SK-MEL-5 (cell line): ENCODE measurements at places on chromosomes 7 and 10. TPM values are rescaled to one million over a fixed set of nuclear protein-coding genes. Genes with fewer than 3 reads are reported as not detected.

GRCh38 chr10:117306674-117307073, 65.8 kb downstream of the SLC18A2 start:
- DNase-seq, result no peak

- no peak for DNase-seq
Observed at GRCh38 chr10:132139526-132139925, 47.2 kb upstream of the DPYSL4 start.

GRCh38 chr7:117971556-117972244, 98.5 kb upstream of the CTTNBP2 start:
- DNase-seq, result no peak

DNA sequence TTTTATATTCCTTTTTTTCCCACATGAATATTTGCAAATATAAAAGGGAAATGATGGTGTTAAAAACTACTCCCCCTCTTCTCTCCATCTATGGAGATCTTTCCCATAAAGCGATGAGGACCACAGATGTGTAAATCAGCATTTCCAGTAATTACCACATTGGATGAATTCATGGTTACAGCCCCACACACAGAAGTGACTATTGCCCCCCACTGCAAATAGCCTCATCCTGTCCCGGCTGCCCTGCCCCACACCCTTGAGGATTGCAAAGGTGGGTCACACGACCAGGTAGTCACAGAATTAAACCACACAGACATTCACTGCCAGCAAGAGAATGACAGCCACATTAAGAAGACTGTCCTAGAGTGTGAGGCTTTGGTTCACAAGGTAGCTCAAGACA, 145.1 kb downstream of the DOCK4 start:
- DNase-seq, result no peak

GRCh38 chr10:120042705-120043104, 150.2 kb downstream of the SEC23IP start:
- no peak for DNase-seq

DNA sequence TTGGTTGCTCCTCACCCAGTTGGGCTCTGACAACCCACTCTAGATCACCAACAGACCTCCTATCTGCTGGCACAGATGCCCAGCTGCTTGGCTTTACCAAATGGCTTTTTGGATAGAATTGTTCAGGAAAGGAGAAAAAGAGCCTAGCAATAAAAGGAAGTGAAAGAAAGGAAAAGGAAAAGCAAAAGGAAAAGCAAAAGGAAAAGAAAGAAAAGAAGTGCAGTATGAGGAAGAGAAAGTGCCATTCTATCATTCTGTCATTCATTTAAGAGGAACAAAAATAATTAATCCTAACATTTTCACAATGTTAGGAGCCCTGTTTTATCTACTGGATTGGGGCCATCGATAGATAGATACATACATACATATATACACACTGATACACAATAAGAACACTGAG, 353.6 kb downstream of the THSD7A start:
- DNase-seq, result no peak

- DNase-seq, result no peak
Observed at GRCh38 chr7:139490130-139490529, 6.7 kb upstream of the KLRG2 start.

- DNase-seq, result no peak
Observed at GRCh38 chr10:63434866-63435854, 30.6 kb downstream of the JMJD1C start.

- no peak for DNase-seq
Observed at GRCh38 chr10:62618576-62619412, 185.7 kb upstream of the ADO start.

DNA sequence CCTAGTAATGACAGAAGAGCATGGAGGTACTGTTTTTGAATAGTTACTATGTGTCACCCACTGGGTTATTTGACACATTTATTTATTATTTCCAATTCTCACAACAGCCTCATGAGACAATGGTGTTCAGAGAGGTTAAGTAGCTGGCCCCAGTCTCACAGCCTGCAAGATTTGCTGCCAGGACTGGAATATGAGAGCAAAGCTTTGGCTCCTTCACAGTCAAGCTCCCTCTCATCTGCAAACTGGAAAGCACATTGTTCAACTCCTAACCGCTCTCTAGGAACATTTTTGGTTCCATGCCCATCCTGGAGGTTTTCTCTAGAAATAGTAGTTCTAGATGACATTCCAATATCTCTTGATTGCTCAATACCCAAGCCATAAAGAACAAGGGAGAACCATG, 75.5 kb upstream of the CXCL12 start:
- no peak for DNase-seq

GRCh38 chr10:8889538-8889937, 835.0 kb downstream of the GATA3 start:
- DNase-seq, result no peak

The PDLIM1 gene
- 3.8 and 4.4 TPM in 2 replicates for total RNA-seq

The CYP2E1 gene
- total RNA-seq, result not detected in 2 replicates

The SH2D4B gene
- total RNA-seq, result 0.11 and 0.13 TPM in 2 replicates

The MMP21 gene
- not detected in 2 replicates for total RNA-seq

The C10orf143 gene
- 0.08 and 0.42 TPM in 2 replicates for total RNA-seq

The RSPH10B2 gene
- total RNA-seq, result 0.11 and 0.34 TPM in 2 replicates

The PNLIPRP1 gene
- total RNA-seq, result not detected in 2 replicates
